CD4-positive, alpha-beta T cell treated with Interleukin-15 for 4 hours (primary cell): ENCODE measurements at places on chromosomes 5 and 9.

- peak; percentile 24 for DNase-seq
Measured at GRCh38 chr9:136327304-136327974, at the start of gene GPSM1. Gene GPSM1 (plus strand): TSS chr9:136327539. CDS start chr9:136327696, 157 bp downstream.

DNA sequence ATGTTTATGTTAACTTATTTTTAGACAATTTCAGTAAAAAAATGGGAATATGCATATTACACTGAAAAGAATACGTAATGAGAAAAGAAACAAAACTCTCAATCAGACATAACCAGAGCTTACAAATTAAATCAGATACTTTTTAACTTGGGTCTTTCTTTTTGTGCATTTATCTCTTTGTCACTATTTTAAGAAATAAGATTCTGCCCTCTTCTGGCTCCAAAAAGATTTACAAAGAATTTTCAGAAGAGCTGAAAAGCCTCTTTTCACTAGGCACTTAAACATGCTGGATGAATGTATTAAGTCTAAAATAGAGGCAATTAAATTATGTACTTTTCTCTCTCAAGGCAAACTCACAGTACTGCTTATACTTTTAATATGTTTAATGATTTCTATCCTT is 55.5 kb downstream of the CEP120 start:
- DNase-seq = no peak

DNA sequence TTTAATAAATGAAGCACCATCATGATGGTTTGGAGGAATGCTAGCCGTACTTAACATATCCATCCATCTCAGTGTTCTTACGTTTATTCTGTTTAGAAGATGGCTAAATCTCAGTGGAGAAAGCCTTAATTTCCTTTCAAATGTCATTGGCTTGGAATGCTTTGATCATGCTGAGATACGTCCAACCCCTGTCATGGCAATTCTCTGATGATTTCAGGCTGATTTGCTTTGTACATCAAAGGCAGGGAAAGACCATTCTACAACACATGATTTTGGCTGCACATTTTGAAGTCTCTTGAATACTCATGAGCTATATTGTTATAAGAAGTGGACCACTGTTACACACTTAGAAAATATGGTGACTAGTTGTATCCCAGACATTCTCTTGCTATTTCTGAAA is 1048.4 kb downstream of the MAT2B start:
- no peak for DNase-seq

- DNase-seq = no peak
Measured at GRCh38 chr5:13909271-13909670, 35.2 kb downstream of the DNAH5 start.

- DNase-seq = no peak
Measured at GRCh38 chr5:170483701-170484458, 19.9 kb upstream of the KCNIP1 start.

- no peak for DNase-seq
Measured at GRCh38 chr9:93187047-93187446, 3.1 kb downstream of the WNK2 start.

DNA sequence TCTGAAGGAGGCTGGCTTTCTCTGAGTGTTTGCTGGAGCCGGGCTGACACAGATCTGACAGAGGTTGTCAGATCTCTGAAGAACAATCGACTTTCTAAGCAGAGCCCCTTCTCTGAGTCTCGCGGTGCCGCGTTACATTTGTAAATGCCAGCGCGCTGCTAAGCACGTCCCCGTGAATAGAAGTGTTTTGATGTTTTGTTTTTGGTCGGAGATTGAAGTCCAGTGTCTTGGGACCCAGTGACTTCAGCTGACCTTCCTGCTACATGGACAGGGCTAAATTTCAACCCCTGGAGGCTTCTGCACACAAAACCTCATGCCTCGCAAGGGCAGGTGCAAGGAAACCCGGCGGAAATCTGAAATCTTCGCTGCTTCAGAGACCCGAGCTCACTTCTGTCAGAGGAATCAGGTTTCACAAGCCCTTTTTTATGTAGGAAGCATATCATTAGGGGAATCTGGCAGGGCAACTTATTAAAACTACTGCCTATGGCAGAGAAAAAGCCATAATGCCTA is 27.2 kb downstream of the NEUROG1 start:
- DNase-seq = no peak

- no peak for DNase-seq
Measured at GRCh38 chr5:137622850-137623249, 113.0 kb downstream of the KLHL3 start.

- no peak for DNase-seq
Measured at GRCh38 chr9:135731454-135731853, 29.5 kb downstream of the KCNT1 start.
